MV-4-11 (cell line): ENCODE measurements at places on chromosomes 7 and 10.
A peak's percentile ranks its signal among the peaks of the same experiment; 100 is the strongest.

DNA sequence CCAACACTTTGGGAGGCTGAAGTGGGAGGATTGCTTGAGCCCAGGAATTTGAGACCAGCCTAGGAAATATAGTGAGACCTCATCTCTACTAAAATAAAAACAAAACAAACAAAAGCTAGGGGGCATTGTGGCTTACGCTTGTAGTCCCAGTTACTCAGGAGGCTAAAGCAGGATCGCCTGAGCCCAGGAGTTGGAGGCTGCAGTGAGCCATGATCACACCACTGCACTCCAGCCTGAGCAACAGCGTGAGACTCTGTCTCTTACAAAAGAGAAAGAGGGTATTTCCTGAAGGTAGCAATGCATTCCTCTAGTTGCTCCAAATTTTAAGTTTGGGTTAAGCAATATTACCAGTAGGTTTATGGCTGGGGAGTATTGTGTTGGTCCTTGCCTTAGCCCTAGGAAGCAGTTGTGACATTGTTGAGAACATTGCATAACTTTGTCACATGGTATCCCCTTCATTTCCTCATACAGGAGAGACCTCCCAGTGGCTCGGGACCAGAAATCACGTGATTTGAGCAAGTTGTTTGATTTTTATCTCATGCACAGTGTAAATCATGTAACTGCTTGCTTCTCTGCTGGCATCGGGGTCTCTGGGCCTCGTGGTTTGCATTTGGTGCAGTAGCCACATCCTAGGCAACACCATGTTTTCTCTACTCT is 23.3 kb upstream of the SMARCD3 start:
- DNase-seq, result peak; percentile 98

- no peak for DNase-seq
Observed at GRCh38 chr7:7956531-7957128, 12.0 kb upstream of the GLCCI1 start.

GRCh38 chr7:4472728-4473127 is 209.4 kb upstream of the FOXK1 start:
- DNase-seq, result no peak

DNA sequence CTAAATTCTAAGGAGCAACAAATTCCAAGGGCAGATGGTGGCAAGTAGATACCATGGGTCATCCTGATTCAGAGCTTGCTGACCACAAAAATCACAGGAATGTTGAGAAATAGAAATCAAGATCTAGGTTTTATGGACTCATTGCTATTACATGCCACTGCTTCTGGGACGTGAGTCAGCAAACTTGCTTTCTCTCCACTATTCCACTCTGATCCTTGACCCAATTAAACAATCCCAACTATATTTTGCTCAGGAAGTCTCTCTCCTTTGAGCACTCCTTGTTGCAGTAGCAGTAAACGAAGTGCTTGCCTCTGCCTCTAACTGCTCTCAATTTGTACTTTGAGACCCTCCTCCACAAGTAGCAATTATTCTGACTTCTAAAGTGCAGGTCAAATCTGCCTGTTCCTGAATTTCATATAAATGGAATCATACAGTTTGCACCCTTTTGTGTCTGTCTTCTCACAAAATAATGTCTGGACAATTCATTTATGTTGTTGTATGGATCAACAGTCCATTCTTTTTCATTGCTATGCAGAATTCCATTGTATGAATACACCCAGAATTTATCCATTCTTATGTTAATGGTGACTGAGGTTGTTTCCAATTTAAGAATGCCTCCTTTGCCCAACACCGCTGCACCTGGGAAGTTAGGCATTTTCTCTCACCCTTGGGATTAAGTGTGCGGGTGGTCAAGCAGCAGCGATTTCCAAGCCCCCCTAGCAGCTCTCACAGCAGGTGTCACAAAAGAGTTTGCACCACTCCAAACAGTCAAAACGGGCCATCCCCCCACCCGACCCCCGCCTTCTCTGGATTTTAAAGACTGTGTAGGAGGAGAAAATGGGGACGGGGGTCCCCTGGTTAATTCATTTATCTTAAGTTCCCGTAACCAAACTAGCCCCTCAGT is 35.9 kb downstream of the ACSM6 start:
- DNase-seq, result no peak

DNA sequence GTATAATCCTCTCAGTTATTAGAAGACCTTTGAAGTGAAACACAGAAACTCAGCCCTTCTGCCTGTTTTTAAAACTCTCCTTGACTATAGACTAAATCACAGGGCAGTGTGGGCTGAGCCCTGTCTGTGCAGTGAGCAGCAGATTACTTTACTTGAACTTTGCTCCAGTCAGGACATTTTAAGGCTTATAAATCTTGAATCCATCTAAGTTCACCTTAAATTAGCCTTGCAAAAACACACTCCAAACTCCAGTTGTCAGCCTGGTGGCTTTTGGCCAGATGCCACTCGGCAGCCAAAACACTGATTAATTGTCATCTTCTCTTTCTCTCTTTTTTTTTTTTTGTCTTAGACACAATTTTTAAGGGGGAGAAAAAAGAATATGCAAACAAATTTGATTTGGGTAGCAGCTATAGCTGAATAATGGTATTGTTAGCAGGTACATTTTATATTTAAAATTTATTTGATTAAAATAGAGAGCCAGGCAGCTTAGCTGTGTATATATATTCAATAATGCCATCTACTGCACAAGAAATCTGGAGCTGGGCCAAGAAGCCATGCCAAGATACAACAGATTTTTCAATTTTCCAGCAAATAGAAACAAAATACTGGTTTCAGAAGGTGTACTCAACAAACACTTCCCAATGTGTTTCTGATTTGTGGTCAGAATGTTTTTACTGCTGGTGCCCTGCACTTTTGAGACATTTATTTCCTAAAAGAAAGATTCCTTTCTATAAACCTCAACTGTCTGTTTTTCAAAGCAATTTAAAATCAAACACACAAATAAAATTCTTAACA is 247.7 kb downstream of the TFEC start:
- DNase-seq, result no peak

GRCh38 chr7:68613405-68613804 is 984.9 kb upstream of the AUTS2 start:
- no peak for DNase-seq
